ENCODE measurements at places on chromosomes 1 and 21.
A peak's percentile ranks its signal among the peaks of the same experiment; 100 is the strongest.

GRCh38 chr21:27462726-27463125 is 495.8 kb upstream of the ADAMTS5 start:
- no peak for DNase-seq

DNA sequence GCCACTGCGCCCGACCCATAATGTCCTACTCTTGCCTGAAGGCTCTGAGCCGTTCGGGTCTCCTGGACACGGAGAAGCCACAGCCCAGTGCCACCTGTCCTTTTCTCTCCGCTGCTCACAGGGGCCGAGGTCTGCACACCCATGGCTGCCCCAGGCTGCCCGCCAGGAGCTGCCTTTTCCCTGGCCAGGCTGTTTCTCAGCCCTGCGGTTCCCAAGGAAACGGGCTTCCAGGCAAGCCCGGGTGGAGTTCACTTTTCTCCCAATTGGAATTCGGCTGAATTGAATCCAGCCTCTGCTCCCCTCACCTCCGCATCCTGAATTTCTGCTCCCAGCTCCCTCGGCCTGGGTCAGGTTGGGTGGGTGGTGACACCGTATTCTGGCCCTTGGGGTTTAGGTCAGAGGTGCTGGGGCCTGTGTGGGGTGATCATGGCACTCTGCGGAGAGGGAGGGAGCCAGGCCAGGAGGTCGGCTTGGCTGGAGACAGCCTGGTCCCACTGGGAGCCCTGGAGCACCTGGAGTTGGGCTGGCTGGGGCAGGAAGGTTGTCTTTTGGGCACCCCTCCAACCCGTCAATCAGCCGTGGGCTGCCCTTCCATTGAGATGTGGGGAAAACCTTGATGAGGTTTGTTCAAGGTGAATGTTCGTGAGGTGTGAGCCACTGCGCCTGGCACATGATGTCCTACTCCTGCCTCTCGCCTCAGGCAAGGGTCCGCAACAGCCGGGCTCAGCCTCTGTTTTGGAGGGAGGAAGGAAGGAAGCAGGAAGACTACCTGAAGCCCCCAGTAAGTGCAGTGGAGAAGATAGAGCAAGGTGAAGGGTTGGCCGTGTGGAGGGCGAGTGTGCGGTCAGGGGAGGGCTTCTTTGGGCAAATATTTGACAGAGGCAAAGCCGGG is 25.1 kb downstream of the RRP1 start:
- no peak for DNase-seq

DNA sequence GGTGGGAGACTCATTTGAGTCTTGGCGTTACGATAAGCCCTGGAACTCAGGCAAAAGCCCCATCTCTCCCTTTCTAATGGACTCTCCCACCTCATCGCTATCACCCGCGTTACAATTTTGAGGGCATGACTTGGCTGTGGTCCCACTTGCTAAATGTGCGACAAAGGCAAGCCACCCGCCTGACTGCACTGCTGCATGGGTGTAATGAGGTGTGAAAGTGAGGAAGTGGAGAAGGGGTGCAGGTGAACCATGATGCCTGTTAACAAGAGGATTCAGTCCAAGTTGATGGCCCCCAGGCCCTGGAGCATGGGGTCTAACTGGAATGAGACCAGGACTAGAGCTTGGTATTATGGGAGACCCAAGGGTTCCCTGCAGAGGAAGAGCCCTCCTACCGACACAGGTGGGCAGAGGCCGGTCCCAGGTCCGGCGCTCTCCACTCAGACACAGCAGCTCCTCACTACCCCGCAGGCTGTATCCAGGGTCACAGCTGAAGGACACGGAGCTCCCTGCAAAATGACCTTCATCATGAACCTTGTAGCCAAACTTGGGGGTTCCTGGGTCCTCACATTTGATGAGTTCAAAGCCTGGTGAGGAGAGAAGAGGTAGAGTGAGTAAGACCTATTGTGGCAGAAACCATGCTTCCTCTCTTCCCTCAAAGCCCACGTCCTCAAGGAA is 165.4 kb upstream of the HMGB4 start:
- no peak for DNase-seq

GRCh38 chr1:223233410-223234169 is 90.5 kb upstream of the TLR5 start:
- no peak for DNase-seq

DNA sequence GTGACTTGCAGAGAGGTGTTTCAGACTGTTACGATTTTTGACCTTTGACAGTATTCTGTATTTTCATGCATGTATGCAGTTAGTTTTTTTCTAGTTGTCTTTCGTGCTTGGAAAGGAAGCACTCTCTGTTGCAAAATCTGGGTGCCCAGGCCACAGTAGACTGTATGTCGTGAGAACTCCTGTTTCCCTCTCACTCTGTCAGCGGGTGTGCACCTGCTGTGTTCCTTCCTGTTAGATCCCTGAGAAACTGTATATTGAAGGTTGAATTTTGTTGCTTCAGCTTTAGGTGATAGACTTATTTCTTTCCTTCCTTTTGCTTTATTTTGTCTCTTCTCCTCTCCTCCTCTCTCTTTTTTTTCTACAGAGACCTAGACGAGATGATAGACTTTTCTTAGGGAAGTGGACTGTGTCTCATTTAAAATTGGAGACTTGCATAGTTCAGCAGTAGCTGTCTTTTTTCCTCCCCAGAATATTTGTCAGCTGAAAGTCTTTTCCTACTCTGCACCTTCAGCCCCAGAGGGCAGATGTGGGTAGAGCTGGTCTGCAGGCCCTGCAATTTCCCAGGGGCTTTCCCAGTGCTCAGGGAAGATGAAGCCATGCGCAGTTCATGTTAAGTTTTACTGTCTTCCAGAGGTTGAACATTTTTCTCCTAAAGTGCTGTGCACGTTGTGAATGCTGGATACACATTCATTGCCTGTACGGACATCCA is 1.4 kb downstream of the TRAPPC10 start:
- DNase-seq, result no peak

GRCh38 chr1:20552728-20553445 is 514 bp downstream of the FAM43B start:
- peak; percentile 55 for DNase-seq

DNA sequence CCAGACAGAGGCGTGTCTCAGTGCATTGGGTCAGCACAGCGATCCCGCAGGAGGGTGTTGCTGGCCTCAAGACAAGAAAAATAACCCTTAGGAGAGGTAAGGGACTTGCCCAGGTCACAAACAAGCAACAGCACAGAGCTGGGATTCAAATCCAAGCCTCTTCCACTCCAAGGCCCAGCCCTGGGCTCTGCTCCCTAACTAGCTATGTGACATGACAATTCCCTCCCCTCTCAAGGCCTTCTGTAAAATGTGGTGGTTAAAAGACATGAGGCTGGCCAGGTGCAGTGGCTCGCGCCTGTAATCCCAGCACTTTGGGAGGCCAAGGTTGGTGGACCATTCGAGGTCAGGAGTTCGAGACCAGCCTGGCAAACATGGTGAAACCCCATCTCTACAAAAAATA is 28.1 kb upstream of the LAPTM5 start:
- DNase-seq, result no peak

DNA sequence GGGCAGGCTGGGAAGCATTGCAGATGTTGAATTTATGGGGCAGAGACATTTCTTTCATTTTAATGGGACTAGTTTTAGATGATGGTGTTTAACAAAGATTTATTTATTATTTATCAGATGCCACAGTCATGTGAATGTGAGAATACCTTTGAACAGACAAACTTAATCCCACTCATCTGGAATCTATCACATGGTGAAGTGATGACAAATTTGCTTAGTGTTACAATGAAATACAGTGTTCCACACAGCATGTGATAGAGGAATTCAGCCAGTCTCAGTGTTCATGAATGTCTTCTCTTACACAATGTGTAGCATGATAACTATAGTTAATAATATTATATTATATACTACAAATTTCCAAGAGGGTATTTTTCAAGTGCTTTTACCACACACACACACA is 1361.7 kb upstream of the B3GALT2 start:
- DNase-seq, result no peak

- no peak for DNase-seq
Measured at GRCh38 chr1:6526316-6526715, 28.0 kb downstream of the NOL9 start.

DNA sequence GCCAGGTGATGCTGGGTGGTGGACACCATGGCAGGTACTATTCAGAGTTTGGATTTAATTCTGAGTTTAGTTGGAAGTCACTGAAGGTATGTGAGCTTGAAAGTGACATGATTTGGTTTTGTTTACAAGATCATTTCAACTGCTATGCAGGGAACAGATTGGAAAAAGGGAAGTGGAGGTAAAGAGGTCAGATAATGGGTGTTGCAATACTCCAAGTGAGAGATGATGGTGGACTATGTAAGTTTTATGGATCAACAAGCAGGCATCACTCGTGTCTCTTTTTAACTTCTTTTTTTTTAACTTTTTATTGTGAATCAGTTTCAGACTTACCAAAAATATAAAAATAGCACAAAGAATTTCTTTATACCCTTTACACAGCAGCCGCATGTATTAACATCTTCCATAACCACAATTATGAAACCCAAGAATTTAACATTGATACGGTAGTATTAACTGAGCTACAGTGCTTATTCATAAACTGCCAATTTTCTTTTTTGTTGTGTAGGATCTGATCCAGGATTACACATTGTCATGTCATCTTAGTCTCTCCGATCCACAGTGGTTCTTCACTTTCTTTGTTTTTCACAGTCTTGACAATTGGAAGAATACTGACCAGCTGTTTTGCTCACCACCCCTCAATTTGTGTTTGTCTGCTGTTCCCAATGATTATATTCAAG is 24.9 kb upstream of the NHLH2 start:
- DNase-seq, result no peak

DNA sequence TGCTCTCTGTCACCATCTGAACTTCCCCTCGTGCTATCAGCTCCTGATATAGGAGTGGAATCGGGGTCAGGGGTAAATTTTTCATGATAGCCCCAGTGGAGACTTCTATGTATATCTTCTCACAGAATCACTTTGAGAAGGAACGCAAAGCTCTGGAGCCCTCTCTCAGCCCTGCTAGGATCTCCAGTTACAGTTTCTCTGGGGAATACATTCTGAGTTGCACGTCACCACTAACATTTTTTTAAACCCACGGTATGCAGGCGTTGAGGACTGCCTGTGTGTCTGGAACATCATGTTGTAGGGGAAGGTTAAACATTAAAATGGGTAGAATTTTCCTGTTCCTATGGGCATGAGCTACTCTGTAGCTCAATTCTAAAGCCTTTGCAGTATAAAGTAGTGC is 116.4 kb upstream of the FAM78B start:
- no peak for DNase-seq

DNA sequence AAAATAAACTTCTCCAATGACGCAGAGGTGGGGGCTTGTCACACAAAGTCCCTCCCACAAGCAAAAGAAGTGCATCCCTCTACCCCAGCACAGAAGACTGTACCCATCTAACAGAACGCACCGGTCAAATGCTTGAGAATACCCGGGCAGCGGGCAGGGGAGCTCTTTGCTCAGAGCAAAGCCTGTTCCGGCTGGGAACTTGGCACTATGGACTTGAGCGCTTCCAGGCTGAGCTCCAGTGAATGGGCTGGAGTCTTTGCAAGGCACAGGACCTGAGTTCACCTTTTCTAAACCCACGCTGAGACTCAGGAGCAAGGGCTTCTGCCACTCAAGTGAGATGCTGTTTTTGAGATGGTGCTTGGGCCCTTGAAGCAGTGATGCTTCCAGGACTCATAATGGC is 20.3 kb downstream of the RHBG start:
- no peak for DNase-seq

GRCh38 chr1:179754041-179754624 is 11.0 kb downstream of the FAM163A start:
- no peak for DNase-seq

- DNase-seq, result no peak
Measured at GRCh38 chr1:89545264-89546038, 20.8 kb downstream of the LRRC8B start.

DNA sequence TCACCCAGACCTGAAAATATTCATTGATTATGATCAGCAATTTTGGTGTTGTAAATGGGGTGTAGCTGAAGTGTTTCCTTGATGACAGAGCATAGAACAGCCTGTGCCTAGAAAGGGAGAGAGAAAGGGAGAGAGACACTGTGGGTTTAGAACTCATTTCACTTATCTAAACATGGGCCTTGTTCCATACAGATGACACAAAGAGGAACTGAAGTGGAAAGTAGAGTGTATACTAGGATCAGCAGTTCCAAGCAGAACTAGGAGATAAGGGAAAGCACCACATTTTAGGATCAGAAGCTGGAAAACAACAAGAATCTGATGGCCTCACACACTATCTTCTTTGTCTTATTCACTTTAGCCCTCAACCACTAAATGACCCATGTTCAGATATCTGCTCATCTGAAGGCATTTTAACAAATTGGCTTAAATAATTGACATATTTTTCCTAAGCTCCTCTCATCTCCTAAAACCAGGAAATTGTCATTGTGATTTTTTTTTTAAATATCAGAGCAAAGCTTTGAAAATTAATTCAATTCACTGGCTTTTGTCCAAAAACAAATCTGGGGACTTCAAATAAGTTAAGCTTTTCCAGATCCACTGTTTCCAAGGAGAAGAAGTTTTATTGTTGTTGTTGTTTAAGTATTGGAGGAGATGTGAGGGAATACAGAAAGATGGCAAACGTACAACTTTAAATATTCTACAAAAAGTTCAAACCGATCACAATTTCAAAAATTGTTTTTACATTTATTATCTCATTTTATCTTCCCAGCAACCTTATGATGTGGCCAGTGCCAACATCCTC is 103.8 kb downstream of the LYPLAL1 start:
- no peak for DNase-seq

DNA sequence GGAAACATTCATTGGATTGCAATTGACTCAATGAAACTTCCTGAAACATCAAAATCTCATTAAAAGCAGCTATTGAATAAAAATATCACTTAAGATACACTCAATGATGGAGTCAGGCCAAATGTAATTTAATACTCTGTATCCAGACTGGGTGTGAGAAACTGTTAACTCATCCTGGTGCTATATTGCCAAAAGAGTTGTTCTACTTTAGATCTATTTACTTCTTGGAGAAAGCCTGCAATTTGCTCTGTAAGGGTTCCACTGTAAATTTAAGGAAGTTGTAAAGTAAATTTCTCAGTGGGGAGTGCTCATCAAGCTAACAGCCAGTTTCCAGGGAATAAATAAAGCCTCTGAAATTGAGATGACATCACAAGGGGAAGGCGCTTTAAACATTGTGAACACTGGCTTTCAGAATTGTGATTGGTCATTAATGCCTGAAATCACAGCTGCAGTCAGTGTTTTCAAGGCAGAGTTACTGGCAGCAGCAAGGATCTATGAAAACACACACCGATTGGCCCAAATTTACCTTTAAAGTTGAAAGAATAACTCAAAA is 91.4 kb downstream of the OLFM3 start:
- DNase-seq, result no peak

DNA sequence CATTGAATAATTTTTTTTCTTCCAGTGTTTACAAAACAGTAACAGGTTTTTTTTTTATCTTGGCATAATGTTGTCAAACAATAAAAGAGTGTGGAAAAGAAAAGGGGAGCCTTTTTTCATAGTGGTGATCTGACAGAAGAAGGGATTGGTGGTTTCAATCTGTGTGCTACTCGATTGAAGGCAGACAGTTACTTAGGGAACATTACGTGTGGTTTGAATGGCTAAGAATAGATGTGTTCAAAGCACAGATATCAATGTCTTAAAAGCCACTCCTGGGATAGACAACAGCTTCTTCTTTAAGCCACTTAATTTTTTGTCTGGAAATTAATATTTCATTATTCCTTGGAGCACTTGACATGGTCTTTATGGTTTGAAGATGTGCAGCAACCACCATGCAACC is 558.6 kb upstream of the ADGRL2 start:
- no peak for DNase-seq

GRCh38 chr1:7478809-7479499 is 292.1 kb upstream of the VAMP3 start:
- no peak for DNase-seq

- DNase-seq, result no peak
Measured at GRCh38 chr1:6330410-6330911, 63.1 kb downstream of the ACOT7 start.
